Cortex of kidney (tissue), 1 donor: ENCODE measurements at places on chromosomes 13 and 19.

GRCh38 chr19:43441716-43442115 is 23.7 kb downstream of the LYPD3 start:
- no peak for DNase-seq

DNA sequence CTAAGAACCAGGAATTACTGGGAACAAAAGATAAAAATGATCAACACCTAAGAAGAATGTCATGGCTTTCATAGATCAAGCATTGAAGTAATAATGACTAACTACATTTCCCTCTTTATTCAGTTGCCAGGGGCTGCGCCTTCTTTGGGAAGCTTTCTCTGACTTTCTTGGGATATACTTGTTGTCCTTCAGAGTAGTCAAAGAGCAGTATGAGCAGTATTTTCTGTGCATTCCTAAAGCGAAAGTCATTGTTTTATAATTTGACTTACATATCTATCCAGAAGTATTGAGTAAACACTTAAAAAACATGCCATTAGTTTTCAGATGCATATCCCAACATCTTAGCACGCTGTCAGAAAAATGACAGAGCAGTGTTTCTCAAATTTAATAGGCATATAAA is 2412.4 kb downstream of the PCDH9 start:
- no peak for DNase-seq

- DNase-seq = no peak
These were observed 41.8 kb upstream of the ZNF429 start for GRCh38 chr19:21463449-21464105.

DNA sequence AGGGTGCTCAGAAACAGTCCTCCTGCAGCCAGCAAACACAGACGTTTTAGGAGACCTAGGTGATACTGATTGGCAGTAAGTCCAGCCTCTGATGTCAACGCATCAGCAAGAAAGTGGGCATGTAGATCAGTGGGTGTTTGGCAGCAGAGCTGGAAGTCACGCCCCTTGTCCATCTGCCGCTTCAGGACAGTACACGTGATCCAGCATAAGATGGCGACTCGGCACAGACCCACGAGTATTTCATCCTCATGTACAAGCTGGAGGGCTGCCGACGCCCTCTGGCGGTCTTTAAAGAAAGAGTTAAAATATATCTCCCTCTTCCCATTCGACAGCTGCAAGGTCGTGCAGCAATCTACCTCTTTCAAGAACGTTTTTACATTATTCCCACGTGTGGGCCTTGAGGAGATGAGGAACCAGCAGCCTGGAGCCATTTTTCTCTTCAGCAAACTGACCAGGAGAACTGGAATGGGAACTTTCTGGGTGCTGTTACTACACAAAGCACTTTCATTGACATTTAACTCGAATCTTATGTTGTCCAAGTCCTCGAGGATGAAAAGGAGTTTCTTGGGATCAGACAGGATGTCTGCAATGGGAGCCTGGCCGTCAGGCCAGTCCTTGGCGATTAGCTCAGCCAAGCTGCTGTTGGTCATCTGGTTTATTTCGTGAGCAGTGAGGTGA is 22.3 kb downstream of the NLRP11 start:
- DNase-seq = no peak

- no peak for DNase-seq
These were observed 76.6 kb downstream of the STOML3 start for GRCh38 chr13:38914070-38914469.

DNA sequence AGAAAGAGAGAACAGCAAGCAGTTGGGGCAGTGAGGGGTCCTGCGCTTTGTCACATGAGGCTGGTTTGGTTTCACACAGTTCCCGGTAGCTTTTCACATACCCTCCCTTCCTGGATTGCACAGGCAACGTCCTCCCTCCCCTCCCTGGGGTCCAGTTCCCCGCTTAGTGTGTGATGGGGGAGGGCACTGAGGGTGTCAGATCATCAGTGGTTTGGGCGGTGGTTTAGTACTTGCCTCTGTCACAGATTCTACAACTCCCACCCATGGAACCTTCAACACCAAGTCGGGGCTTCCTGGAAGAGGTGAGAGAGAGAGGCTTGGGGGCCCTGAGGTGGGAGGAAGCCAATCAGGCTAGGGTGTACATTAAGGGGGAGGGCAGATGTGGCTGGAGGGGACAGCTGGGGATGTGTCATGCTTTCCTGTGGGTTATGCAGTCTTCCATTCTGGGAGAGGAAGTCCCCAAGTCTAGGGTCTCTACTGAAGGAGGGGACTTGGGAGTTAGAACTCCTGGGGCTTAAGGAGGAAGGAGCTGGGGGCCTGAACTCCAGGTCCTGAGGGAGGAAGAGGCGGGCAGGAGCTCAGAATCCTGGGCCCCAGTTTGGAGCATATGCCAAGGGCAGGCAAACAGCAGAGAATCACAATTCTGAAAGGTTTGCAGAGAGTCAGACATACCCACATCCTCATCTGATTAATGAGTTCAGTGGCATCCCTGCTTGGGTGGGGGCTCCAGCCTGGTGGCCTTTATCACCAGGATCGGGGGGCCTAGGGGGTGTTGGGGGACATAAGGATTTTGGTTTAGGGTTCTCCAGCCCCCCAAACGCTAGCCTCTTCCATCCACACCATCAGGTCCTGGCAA is at the start of gene NKG7:
NKG7 (minus strand) TSS at position 6 of the 856 bp plus-strand sequence. CDS start 119 bp downstream, outside the sequence.
- DNase-seq = no peak

- no peak for DNase-seq
These were observed 192.6 kb upstream of the UBL3 start for GRCh38 chr13:30042891-30043630.

DNA sequence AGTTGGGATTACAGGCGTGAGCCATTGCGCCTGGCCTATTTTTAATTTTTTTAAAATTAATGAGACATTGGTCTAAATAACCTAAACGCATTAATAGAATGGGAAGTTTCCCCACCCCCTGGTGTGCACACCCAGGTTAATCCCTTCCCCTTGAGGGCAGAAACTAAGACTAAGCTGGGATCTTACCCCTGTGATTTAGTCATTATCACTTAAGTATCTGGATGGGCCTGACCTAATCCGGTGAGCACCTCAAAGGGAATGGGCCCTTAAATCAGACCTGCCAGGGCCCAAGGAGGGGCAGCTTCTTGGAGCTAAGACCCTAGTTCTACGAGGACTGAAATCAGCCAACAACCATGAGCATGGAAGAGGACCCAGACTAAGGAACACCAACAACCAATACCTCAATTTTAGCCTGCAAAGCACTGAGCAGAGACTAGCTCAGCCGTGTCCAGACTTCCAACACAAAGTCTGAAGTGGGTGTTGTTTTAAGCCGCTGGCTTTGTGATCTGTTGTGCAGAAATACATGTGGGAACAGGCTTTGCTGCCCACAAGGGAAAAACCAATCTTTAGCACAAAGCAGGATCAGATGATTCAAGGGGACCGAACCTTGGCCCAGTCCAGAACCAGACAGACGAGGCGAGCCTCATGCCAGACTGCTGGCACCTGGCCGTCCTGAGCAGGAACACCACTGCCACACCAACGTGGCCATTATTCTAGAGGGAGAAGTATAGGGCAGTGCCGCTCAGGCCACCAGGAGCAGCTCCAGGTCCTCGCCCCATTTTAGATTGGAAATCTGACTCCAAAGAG is 7.1 kb downstream of the UBE2S start:
- DNase-seq = no peak

DNA sequence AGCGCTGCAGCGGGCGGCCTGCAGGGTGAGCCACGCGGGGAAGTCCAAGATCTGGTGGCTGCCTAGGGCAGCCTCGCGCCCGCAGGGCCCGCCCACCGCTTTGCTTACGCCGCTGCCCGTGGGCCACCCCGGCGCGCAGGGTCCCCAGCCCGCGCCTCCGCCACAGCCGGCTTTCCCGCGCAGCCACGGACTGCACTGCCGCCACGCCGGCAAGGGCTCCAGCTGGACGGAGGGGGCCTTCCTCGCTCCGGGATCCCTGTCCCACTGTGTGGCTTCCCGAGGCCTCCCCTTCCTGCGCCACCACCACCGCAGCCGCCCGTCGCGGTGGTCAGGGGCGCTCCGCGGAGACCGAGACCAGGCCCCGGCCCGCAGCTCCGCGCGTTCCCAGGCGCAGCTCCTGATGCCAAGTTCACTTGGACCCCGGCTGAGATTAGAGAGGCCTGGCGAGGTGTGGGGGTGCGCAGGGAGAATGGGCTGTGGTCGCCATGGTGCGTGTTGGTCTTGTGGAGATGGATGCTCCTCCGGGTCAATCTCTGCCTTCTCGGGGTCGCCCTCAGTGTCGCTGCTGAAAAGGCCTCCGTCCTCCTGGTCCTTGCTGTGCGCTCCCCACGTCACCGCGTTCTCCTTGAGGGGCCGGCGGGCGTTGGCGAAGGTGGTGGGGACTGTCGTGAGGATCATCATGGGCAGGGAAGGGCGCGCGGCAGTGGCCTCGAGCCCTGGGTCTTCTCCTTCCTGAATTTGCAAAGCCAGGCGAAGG is 17.9 kb upstream of the RNF17 start:
- no peak for DNase-seq

DNA sequence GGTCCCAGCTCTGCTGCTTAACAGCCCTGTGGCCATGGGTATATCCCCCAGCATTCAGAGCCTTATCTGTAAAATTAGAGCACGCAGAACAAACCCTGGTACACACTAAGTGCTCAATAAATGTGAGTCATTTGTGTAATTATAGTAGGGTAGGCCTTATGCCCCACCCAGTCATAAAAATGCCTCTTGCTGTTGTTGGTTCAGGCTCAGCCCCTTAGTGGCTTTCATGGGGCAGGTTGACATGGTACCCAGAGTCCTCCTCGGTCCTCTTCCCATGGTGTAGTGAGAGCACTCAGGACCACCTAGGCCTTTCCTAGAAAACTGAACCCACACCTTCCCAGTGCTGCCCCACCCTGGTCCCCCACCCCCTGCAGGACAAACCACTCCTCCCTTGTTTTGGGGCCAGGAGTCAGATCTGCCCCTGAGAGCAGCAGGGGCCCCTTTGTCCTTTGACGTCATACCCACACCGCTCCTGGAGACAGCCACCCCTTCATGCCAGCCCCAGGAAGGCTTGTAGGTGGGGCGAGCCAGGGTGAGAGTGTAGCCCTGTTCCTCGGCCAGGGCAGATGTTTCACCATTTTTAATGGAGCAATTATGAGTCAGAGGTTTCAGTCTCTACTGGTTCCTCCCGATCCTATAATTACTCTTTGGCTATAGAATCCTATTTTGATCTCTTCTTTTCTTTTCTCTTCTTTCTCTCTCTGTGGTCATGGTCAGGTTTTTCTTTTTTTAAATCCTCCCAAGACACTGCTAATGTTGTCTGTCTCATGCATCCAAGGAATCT is 36.8 kb downstream of the ACTN4 start:
- no peak for DNase-seq

GRCh38 chr19:30731591-30731990 is 359.4 kb downstream of the ZNF536 start:
- no peak for DNase-seq

GRCh38 chr13:101535192-101535746 is 82.8 kb downstream of the ITGBL1 start:
- DNase-seq = no peak

DNA sequence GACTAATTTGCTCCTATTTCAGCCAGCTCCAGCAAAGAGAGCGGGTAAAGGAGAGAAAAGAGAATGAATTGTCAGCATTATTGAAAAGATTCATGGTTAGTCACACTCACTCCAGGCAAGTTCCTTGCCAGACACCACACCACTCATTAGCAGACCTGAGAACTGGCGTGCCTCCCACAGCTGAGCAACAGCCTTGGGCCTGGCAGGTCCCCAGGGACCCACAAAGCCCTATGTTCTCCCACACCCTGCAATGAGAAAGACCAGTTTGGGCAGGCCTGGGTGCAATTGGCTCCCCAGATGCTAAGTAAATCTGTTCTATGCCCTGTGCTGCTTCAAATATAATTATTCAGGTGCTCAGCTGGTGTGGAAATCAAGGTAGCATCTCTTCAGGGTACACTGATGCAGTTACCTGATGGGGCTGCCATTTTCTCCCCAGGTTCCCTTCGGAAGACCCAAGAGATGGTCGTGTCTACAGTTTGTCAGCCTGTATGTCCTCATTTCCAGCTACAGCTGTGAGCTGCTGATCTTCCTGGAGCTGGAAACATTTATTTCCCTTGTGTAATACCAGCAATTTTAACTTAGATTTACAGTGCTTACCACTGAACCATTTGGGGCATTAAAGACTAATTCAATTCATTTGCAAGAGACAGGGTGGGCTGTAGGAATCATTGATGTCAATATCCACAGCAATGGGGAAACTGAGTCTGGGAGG is 405.0 kb downstream of the COG6 start:
- no peak for DNase-seq

- no peak for DNase-seq
These were observed 690 bp upstream of the B3GNT8 start for GRCh38 chr19:41427647-41428480.

- no peak for DNase-seq
These were observed 4.3 kb downstream of the GAMT start for GRCh38 chr19:1396768-1397679.

DNA sequence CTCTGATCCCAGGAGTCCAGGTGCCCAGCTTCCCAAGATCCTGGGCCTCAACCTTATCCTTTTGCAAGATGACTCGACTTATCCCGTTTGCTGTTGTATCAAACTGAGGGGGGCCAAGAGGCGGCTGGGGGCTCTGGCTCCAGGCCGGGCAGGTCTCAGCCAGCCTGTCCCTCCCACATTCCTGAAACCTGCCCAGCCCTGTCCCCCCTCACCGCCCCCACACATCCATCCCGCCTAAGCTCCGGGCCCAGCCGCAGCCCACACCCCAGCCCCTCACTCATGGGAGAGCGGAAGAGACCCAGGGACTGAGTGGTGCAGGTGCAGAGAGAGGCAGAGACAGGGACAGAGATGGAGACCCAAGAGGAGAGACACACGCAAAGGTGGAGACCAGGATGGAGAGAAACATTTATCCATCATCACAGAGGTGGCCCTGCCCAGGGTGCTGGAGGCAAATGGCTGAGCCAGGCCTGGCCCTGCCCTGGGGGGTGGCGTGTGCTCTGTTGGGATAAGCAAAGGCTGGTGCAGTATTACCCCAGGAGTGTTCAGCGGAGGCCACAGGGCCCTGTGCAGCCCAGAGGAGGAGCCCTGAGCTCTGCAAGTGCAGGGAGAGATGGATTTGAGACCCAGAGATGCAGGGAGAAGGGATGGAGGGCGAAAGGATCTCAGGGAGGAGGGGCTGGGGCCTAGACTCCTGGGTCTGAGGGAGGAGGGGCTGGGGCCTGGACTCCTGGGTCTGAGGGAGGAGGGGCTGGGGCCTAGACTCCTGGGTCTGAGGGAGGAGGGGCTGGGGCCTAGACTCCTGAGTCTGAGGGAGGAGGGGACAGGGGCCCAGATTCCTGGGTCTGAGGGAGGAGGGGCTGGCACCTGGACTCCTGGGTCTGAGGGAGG is 1.6 kb downstream of the BCAM start:
- DNase-seq = no peak

- DNase-seq = no peak
These were observed 46.5 kb downstream of the UTP14C start for GRCh38 chr13:52070929-52071523.

DNA sequence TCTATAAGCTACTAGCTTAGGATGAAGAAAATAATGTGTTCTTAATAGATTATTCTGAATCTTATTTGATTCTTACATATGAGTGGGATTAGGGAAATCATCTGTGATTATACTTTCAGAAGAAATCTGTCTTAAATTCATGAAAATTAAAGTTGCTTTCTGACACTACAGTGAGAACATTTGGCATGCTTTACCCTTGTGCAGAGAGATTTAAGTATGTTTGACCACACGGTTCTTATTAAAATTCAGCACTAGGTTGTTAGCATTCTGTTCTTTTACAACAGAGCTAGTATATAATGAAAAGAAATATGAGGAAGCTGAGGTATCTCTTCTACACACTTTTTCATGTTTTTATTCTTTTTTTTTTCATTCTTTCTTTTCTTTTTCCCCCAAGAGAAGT is 2723.9 kb downstream of the PCDH9 start:
- no peak for DNase-seq

GRCh38 chr19:39410017-39410830 is 2.2 kb upstream of the PLEKHG2 start:
- DNase-seq = no peak

GRCh38 chr13:108322206-108322824 is 52.8 kb downstream of the TNFSF13B start:
- no peak for DNase-seq
